ENCODE measurements at places on chromosomes 3 and 15. TPM values are rescaled to one million over a fixed set of nuclear protein-coding genes. Genes with fewer than 3 reads are reported as not detected.

- peak; percentile 72 for DNase-seq
Measured at GRCh38 chr3:9932843-9933560, 632 bp upstream of the CRELD1 start.

Gene OXSR1
- total RNA-seq = 83.1 TPM

GRCh38 chr15:57600197-57600596 lies 8.5 kb downstream of the MYZAP start:
- DNase-seq = no peak

Gene U2SURP
- total RNA-seq = 106 TPM

DNA sequence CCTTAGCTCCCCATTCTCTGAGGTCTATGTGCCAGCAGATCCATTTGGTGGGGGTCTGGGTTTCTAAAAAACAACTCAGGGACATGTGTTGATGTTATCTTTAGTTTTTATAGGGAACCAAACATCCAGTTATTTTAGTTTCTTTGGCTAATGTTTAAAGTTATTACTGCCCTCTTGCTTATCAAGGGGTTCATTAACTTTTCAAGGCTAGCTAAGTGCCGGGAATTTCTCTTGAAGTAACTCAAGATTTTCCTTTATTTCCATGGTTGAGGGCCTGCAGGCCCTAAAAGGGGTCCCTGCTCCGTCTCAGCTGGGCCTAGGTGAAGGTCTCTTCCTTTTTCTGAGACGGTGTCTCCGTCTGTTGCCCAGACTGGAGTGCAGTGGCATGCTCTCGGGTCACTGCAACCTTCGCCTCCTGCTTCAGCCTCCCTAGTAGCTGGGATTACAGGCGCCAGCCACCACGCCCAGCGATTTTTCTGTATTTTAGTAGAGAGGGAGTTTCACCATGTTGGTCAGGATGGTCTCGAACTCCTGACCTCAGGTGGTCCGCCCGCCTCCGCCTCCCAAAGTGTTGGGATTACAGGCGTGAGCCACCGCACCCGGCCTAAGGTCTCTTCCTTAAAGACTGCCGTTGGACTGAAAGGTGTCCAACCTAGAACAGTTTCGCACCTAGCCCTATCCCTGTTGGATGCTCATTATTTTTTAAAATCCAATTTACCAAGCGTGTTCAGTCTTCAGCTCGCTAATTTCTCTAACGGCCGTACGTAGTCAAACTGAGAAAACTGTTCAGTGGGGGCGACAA lies 1.3 kb upstream of the OXSR1 start:
- no peak for DNase-seq

GRCh38 chr3:61663356-61664104 lies 102.2 kb downstream of the PTPRG start:
- no peak for DNase-seq

Gene IL5RA
- total RNA-seq = not detected

Gene SLC12A1
- total RNA-seq = not detected

GRCh38 chr3:7854266-7854665 lies 647.4 kb upstream of the LMCD1 start:
- no peak for DNase-seq

Gene GABRB3
- 47.9 TPM for total RNA-seq

DNA sequence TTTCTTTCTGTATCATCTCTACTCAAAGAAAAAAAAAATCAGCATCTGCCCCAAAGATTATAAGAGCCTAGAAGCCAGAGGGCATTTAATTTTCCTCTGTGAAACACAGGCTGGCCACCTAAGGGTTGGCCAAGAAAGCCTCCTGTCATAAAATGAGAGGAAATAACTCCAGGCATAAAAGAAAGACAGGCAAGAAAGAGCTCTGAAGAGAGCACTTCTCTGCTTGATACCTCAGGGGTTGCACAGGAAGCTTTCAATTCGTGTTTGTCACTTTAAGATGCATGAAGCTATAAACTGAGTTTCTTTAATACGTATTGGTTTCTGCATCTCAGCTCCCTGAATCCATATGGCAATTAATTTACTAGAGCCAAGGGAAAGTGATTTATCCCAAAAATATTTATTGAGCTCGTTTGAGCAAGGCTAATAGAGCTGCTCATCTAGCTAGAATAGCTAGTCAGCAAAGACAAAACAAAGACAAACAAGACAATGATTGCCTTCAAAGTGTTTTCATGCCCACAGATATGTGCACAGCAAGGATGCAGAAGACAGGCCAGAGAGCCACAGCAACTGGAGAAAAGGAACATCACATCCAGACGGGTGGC lies 35.5 kb downstream of the ATP8B4 start:
- DNase-seq = no peak

- no peak for DNase-seq
Measured at GRCh38 chr15:43209059-43209824, 11.6 kb downstream of the EPB42 start.

- no peak for DNase-seq
Measured at GRCh38 chr3:191961022-191961421, 500.1 kb downstream of the PYDC2 start.
